ENCODE measurements at places on chromosomes 1 and 21.

DNA sequence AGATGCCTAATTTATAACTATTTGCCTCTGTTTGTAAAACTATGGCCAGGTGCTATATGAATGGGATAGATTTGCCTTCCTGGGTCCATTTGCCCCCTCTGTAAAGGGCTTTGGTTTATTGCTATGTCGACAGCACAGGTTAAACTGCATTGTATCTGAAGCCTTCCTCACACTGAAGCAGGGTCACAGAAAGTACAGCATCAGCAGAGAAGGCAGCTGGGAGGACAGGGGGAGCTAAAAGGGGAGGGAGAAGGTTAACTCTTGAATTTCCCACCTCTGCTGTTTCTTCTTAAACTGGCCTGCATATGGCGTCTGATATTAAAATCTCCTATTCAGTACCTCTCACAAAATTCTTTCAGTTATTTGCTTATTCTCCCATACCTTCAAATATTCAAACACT is 297.4 kb downstream of the TM2D1 start:
- DNase-seq: no peak

GRCh38 chr1:23719162-23719820 is 24.0 kb upstream of the ELOA start:
- no peak for DNase-seq

DNA sequence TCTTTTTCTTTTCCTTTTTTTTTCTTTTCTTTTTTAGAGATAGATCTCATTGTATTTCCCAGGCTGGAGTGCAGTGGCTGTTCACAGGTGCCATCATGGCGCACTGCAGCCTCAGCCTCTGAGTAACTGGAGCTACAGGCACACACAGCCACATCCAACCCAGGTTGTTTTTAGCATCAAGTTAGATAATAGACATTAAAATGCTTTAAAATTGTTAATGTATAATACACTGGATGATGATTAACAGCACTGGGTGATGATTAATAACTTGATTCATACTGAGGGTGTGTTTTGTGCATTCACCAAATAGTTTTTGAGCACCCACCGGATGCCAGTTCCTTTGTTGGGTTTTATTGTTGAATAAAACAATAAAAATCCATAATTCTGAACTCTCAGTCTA is 75.2 kb downstream of the BEND5 start:
- DNase-seq: peak; percentile 64

DNA sequence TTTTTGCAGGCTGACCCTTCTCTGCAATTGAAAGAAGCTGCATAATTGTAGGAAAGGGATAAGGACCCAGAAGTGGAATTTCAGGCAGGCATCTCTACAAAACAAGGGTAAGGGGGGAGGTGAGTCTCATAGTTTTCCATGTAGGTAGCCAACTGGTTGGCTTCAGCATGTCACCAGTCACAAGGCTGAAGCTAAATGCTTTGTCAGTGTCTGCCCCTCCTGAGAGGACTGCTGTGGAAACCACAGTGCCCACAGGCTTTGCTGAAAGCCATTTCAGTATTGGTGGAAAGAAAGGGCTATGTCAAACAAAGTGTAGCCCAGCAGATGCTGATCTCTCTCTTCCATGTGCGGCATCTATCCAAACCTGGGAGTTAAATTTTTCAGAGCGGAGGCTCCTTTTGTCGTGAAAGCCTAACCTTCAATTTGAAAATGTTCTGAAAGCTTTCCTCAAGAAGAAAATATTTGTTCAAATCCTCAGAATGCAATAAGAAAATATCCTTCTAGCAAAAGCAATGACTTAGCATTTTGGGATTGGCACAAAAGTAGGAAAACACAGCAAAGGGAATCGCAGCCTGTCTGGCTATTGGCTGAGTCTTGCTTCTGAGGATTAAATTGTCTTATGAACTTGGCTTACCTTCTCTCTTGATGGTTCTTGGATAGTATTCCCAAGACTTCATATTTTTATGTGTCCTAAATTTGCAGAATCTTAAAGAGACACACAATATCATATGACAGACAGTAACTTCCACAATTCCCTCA is 591.7 kb downstream of the PLPP3 start:
- DNase-seq: no peak

DNA sequence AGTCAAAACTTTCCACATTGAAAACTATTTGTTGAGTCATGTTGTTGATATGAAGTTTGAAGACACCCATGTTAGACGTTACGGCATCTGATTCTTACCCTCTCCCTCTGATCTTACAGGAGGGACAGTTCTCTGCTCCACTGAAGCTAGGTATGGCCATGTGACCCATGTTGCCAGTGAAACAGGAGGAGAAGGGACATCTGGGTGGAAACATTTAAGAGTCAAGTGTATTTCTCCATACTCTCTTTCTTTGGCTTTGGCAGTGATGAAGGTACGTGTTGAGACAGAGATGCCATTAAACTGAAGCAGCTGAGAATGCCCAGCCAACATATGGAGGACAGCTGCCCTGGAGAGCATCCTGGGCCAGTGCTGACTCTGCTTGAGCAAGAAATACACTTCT is 198.4 kb upstream of the PTGFR start:
- DNase-seq: no peak

GRCh38 chr1:33030575-33030974 is 6.1 kb downstream of the AK2 start:
- DNase-seq: no peak

DNA sequence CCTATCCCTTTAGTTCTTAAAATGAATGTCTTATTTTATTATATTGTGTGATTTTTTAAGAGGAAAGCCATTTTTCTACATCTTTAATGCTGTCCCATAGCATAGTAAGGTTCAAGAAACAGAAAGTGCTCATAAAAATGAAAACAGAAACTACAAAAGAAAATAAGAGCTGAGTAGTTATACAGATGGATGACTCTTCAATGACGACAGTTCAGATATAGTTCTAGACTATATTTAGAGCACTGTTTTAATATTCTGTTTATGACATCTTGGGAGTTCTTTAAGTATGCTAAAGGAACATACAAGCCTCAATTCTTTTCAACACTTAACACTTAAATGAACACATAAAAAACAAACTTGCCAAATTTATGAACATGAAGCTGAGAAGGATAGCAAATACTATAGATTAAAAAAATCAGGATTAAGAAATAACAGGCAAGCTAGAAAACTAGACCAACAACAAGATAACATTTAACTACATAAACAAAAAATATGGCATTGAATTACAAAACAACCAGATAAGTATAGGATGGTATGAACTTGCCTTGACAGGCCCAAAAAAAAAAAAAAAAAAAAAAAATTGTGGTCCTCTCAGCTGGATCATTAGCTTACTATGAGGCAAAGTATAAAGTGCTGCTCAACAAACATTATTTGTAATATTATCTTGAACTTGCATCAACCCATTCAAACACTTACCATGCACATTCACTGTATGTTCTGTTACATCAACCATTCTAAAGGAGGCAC is 87.9 kb downstream of the ZZZ3 start:
- DNase-seq: no peak

GRCh38 chr1:110214454-110215404 is 4.6 kb downstream of the KCNC4 start:
- no peak for DNase-seq

- peak; percentile 22 for DNase-seq
These were observed 771 bp downstream of the PACC1 start for GRCh38 chr1:212413902-212414327.

GRCh38 chr1:217586586-217586985 is 44.3 kb downstream of the GPATCH2 start:
- no peak for DNase-seq

- DNase-seq: no peak
These were observed 34.2 kb upstream of the ZBTB40 start for GRCh38 chr1:22417466-22417865.

- no peak for DNase-seq
These were observed 11.6 kb upstream of the GJA9 start for GRCh38 chr1:38892976-38893375.

DNA sequence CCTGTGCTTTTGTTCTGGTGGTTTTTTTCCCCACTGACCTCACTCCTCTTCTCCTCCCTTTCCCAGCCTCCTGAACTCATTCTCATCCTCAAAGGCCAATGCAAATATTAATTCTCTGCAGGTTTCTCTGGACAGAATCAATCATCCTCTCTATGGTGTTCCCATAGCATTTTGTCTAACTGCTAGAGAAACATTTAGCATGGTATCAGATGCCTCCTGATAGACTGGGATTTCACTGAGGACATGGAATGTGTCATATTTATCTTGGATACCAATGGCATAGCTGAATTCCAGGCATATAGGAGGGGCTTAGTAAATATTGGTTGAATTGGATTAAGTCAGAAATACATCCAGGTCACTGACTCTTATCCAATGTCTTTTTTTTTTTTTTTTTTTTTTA is 46.1 kb upstream of the SRP9 start:
- DNase-seq: no peak

GRCh38 chr1:204831186-204831585 is 39.5 kb upstream of the NFASC start:
- DNase-seq: no peak

DNA sequence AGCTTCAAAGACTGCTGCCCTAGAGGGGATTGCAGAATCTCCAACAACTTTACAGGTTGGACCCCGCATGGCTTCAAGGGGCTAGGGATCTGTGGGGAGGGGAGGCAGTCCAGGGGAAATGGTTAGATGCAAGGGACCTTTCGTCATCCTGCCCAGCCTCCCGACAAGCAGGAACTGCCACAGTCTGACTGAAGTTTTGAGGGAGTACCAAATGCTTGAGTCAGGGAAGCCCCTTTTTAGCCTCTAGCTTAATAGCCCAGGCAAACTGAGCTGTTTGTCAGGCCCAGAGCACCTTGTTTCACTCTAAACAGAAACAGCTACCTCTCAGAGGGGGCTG is 1.1 kb downstream of the TOR3A start:
- DNase-seq: no peak

DNA sequence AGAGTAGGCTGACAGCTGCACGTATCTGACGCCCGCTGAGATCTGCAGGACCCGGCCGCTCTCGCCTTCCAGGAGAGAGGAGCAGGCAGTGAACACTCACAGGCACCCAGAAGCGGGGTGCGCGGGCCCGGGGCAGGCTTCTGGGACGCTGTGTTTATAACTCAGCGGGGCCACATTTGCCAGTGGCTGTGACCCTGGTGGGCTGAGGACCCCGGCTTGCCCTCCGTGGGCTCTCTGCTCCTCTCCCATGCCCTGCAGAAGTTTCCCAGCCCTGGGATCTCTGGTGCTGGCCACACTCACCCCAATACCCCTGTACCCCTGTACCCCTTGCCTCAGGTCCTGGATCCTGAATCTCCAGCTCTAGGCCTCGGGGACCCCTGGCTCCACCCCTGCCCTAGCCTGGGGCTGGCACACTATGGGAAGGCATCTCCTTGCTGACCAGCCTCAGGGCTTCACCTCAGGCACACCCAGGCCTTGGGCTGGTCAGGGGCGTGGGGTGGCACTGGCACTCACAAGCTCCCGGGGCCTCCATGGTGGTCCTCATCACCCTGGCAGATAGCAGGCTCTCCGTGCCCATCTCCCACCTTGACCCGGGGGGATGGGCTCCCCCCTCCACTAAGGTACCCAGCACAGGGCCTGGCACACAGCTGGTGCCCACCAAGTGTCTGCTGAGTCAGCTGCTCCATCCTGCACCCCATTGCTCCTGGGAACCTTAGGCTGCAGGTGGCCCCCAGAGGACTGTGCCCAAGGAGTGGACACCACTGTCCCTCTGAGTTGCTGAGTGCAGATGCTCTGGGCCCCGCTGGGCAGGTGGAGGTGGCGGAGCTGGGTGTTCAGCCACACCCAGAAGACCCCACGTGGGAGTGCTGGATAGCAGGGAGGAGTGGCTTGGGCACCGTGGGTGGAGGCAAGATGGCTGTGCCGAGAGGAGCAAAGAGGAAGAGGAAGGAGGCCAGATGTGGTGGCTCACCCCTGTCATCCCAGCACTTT is 32.4 kb downstream of the MORN1 start:
- DNase-seq: no peak

DNA sequence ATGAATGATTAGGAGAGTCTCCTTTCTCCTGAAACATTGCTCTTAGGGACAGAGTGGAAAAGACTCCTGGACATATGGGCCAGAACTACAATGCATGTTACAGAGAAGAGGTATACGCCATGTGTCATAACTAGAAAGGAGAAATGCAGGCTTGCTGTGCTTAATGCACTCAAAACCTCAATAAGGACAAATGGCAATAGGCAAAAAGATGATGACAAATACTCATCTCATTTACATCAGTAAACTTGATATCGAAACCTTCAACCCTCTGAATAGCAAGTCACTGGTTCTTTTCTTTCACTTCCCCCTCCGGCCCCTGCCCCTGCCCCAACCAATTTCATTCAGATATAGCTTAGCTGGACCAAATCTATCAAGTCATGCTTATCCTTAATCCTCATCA is 1.9 kb upstream of the GPR88 start:
- DNase-seq: no peak

- no peak for DNase-seq
These were observed 21.6 kb downstream of the METTL13 start for GRCh38 chr1:171803045-171803444.

- DNase-seq: no peak
These were observed 48.7 kb upstream of the ESRRG start for GRCh38 chr1:216771922-216772321.

DNA sequence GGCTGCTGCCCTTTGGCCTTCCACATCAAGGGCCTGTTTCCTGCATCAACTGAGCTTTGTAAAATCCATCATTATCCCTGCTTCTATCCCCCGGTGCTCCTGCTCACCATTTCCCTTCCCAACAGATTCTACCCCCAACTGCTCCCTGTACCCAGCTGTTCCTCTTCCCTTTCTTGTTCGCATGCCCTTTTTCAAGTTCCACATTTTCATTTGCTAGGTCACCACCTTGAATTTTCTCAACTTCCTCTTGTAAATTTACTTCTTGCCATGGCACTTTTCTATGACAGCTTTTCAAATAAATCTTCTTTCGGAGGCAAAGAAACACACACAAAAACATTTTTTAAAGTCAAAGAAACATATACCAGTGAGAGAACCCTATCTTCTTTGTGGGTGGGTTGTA is 330.5 kb upstream of the ADGRL2 start:
- no peak for DNase-seq

DNA sequence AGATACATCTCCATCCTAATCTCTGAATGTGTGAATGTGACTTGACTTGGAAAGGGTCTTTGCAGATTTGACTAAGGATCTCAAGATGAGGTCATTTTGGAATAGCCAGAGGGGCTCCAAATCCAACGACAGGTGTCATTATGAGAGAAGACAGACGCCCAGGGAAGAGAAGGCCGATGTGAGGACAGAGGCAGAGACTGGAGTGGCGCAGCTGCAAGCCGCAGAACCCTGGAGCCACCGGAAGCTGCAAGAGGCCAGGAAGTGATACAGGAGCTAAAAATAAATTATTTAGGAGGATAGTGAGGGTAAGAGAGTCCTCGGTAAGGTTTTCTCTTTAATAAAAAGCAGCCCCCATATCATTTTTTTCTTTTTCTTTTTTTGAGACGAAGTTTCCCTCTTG is 9.7 kb upstream of the AADACL4 start:
- DNase-seq: no peak

GRCh38 chr1:204835737-204836136 is 34.9 kb upstream of the NFASC start:
- no peak for DNase-seq

DNA sequence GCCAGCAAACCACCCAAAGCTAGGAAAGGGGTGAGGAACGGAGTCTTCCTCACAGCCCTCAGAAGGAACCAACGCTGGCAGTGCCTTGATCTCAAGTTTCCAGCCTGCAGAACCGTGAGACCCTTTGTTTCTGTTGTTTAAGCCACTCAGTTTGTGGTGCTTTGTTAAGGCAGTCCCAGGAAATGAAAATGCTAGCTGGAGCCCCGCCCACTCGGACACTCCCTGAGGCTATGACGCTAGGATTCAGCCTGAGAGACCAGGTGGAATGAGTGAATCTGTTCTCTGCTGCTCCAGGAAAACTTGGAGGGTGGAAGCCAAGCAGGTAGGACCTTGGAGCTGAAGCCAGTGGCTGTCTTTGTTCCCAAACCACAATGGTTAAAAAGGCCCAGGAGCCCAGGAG is 196.5 kb upstream of the POU3F1 start:
- peak; percentile 20 for DNase-seq
